Cerebellum (tissue), 4 donors: ENCODE measurements at places on chromosomes 1 and 21.

GRCh38 chr1:5662744-5663126 lies 329.5 kb downstream of the NPHP4 start:
- no peak for DNase-seq

DNA sequence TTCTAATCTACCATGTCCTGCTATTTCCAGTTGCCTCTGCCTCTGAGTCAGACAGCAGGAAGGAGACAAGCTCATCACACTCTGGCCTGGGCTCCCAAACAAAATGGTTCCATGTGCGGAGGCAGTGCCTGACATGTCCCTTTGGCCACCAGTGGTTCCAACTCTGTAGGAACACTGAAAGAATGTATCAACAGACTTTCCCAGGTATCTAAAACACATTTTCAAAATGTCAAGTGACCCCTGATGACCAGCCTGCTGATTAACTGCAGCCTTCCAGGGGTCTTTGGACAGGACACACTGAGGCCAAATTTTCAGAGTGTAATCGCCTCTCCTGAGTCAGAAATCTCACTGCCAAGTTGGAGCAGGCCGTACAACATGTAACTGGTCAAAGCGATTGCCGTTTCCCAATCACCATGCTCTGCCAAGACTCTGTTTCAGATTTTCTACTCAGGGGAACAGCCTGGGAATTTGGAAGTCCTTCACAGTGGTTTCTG lies 172.7 kb downstream of the TPR start:
- no peak for DNase-seq

DNA sequence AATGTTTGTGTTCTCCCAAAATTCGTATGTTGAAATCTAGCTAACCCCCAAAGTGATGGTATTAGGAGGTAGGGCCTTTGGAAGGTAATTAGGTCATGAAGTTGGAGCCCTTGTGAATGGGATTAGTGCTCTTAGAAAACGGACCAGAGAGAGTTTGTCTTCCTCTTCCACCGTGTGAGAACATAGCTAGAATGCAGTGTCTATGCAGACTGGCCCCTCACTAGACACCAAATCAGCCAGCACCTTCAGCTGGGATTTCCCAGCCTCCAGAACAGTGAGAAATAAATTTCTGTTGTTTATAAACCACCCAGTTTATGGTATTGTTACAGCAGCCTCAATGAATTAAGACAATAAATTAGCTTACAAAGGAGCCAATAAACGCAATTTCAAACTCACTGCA lies 58.0 kb downstream of the KIAA0319L start:
- no peak for DNase-seq

DNA sequence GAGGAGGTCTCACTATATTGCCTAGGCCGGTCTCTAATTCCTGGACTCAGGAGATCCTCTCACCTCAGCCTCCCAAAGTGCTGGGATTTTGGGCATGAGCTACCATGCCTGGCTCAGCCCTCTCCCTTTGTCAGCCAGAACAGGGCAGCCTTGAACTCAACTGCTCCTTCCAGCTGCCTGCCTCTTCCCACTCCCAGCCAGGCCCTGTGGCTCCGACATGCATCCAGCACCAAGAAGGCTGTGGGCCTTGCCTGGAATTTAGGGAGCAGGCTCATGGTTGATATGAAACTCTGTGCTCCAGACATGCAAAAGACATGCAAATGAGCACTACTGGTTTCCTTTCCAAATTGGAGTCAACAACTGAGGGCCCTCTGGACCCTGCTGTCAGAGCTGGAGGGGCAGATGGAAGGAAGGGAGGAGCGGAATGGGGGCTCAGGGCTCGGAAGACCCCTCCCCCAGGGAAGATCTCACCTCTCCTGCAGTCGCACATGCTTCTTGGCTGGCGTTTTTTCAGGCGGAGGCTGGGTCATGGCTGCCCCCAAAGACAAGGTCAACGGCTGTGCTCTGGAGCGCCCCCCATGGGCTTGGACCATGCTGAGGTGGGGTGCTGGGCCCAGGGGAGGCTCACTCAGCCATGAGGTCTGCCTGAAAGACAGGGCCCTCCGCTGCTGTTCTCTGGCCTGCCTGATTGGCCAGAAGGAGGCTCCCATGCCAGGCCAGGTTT lies 1.4 kb downstream of the PTPN7 start:
- DNase-seq = no peak

DNA sequence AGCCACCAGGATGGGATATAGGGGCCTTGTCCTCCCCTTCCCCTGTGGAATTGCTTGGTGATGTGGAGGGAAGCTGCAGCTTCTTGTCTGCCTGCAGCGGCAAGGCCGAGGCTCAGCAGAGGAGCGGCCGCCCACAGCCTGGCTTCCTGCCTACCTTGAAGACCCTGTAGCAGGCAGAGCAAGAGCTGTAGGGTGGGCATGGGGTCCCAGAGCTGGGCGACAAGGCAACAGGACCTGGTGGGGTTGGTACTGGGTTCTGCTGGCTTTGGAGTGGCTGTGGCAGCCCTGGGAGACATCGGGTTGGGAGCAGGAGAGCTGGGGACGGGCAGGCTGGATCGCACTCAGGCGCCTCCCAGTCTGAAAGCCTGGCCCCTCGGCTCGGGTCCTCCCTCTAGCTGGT lies 5.7 kb upstream of the GPR153 start:
- no peak for DNase-seq

DNA sequence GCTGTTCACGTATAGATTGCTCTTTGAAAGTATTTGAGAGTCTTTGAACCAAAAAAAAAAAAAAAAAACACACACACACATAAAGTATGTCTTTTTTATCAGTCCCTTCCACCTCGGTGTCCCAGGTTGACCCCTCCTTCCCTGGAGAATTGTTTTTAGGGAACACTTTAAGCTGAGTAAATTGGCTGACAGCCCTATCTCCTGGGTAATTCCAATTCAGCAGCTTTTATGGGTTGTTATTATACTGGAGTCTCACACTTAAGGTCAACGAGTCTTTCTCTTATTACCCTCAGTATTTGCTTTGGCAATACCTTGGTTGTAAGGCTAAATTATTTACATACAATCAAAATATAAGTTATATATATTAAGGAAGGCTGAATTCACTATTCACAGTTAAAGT lies 69.4 kb downstream of the SLC30A10 start:
- DNase-seq = no peak

GRCh38 chr1:182164273-182164672 lies 102.8 kb upstream of the ZNF648 start:
- peak; percentile 16 for DNase-seq

- DNase-seq = no peak
These were observed 5.6 kb upstream of the SLC2A5 start for GRCh38 chr1:9075022-9075421.

GRCh38 chr1:224054611-224055010 lies 59.3 kb upstream of the FBXO28 start:
- no peak for DNase-seq
